DMS79 treated with DMSO at 0.1 percent for 48 hours (cell line): ENCODE measurements at places on chromosomes 6 and 20.

DNA sequence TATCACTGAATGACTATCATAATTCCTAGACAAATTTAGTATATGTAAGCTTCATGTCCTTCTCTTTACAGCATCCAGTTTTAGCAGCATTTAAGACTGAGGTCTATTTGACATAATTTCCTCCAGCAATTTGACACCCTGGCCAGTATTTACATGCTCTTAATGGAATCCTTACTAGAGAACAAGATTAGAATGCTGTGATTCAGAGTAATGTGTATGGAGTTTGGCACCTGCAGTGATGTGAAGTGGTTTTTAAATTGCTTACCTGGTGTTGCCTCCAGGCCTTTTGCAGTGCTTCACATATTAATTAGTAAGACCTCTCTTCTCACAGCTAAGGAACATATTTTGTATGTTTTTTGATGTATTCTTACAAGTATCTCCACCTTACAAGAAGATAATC is 9.8 kb downstream of the NKX2-4 start:
- peak; percentile 22 for DNase-seq

GRCh38 chr6:87684895-87685654 is 17.0 kb downstream of the AKIRIN2 start:
- no peak for DNase-seq

GRCh38 chr6:122392564-122393350 is 6.7 kb upstream of the HSF2 start:
- no peak for DNase-seq

DNA sequence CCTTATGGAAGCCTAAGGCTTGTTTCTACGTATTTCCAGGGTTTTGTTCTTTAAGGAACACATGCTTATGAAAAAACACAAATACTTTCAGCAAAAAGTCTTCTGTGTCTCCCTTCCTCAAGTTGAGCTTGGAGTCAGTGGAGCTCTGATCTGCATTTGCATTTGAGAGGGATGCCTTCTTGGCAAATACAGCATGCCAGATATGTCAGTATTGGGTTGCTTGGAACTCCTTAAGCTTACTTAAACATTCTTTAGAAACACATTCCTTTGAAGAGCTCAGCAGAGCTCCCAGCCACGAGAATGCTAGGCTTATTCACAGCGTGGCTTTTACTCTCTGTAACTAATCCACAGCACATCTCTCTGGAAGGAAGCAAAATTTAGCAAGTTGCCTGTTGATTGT is 68.3 kb downstream of the ANKRD6 start:
- DNase-seq, result peak; percentile 41

DNA sequence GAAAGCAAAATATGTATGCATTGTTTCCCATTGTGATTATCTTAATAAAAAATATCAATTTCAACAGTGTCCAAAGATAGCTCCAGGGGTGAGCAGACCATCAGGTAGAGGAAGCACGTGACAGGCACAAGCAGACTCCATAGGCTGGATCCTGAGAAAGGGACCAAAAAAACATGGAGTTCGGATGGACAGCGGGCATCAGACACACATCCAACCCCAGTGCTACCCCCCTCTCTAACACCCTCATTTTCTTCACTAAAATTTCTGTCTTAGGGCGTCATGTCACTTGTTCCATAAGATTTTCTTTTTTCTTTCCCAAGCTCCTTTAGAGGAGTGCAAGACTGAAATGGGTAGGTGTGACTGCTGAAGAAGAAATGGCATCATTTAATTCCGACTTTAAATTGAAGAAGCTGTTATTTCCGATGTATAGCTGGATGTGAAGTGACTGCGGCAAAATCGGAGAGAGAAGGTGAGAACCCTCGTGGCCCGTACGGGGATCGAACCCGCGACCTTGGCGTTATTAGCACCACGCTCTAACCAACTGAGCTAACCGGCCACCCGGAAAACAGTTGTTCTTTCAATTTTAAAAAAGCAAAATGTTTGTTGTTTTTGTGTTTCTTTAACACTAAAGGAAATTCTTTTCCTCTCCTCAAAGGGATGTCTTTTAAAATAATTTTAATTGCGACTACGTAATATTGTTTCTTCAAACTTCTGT is 10.3 kb upstream of the PRSS16 start:
- DNase-seq, result no peak

- DNase-seq, result peak; percentile 66
Measured at GRCh38 chr20:57748601-57749130, 38.9 kb upstream of the PMEPA1 start.

DNA sequence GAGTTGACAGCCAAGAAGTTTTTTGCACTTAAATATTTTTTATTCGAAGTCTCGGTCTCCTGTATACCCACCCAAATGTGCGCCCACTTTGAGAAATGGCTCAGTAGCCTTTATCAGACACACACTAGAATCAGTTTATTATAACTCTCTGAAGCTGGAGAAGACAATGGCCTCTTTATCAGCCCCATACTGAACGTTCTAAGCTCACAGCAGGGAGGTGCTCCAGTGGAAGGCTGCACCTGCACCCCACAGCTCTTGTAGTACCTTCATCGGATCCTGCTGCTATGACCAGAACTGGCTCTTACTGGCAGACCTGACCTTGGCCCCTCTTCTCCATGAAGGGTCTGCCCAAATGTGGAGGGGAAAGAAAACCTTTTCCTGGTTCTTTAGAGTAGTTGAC is 165.0 kb upstream of the SCGN start:
- peak; percentile 56 for DNase-seq

DNA sequence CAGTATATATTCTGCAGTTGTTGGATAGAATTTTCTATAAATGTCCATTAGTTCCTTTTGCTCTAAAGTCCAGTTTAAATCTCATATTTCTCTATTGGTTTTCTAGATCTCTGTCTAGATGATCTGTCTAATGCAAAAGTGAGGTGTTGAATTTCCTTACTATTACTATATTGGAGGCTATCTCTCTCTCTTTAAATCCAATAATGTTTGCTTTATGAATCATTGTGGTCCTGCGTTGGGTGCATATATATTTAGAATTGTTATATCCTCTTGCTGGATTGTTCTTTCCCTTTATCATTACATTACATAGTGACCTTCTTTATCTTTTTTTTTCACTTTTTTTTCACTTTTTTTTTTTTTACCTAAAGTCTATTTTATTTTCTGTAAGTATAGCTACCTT is 208.5 kb upstream of the ASCC3 start:
- no peak for DNase-seq

DNA sequence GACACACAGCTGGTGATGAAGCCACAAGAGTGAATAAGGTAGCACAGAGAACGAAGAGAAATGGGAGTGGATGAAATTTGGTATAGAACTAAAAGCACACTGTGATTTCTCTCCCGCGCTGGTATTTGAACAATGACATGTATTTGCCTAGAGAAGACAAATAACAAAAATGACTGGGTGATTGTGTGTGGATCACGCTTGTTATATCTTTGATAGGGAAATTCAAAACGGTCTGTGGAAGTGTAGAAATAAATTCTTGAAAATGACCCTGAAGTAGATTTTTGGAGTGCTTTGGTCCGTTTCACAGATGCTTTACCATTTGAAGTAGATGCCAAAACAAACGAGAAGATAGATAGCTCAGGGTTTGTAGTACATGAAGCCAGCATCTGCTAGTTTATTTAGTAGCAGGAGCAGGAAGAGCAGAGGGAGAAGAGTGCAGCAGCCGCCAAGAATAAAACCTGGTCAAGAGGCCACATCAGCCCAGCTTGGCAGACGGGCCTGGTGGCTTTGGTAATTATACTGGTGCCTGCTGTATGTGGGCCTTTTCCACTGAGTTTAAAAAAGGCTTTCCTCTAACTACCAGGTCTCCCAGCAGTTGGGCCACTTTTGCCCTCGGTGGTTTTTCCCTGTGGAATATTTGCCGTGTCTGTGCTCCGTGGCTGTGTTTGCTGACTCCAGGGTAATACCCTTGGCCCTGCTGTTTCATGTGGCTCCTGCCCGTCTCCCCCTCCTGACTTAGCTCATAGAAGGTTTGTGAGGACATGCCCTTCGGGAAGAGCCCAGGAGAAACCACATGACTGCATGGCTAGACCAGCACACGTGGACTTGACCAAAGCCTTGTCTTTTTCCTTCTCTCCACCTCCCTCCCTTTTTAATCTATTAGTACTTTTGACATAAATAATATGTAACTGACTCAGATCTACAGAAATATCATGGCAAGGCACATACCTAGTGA is 294.0 kb downstream of the SOX4 start:
- DNase-seq, result peak; percentile 61

GRCh38 chr6:658244-658643 is 1.3 kb upstream of the HUS1B start:
- no peak for DNase-seq

DNA sequence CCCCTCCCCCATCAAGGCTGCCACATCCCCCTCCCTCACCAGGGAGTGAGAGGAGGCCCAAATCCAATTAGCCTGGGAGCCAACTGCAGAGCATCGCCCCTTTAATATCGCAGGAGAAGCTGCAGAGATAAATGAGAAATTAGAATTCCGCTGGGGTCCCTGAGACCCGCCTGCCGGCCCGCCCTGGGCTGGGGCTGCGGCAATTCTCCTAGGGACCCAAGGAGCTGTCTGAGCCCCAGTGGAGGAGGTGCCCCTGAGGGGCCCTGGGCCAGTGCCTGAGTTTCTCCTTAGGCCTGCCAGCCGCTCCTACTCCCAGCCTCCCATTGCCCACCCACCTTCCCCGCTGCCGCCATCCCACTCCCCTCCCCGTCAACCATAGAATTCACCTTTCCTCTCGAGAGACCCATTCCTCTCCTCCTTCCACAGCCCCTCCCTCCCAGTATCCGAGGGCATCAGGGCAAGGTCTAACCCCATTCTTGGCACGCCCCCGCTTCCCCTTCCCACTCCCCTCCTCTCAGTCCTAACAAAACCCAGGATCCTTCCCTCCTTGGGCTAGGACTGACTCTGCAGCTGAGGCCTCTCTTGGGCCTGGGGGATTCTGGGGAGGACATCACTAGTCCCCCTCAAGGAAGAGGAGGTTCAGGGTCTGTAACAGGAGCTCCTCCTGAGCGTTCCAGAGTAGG is 20.0 kb upstream of the CDH22 start:
- DNase-seq, result no peak

- peak; percentile 45 for DNase-seq
Measured at GRCh38 chr20:4869290-4870193, 131.8 kb downstream of the SLC23A2 start.

DNA sequence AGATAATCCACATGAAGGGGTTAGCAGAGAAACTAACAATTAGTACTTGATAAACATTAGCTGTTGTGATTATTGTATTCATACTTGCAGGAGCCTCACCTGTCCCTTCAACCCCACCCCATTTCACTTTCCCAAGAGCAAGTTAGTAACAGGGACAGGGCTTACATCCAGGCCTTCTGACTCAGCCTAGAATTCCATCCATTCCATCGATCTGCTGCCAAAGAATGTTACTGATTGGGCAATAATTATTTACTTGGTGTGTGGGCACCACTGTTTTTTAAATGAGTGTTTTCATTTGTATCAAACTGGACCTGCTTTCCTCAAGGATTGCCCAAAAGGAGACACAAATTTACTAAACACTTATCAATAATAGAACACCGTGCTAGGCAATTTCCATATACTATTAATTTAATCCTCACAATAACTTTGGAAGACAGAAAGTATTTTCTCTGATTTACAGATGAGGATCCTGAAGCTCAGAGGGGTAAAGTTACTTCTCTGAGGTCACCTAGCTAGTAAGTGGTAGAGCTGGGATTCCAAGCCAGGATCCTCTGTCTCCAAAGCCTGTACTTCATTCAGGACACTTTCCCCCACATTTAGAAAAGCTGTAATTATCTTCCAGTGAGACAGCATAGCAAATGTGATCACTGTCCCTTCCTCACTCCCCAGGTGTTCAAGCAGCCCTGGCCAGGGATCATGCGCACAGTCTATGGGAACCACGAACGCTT is 32.8 kb downstream of the GSS start:
- no peak for DNase-seq

DNA sequence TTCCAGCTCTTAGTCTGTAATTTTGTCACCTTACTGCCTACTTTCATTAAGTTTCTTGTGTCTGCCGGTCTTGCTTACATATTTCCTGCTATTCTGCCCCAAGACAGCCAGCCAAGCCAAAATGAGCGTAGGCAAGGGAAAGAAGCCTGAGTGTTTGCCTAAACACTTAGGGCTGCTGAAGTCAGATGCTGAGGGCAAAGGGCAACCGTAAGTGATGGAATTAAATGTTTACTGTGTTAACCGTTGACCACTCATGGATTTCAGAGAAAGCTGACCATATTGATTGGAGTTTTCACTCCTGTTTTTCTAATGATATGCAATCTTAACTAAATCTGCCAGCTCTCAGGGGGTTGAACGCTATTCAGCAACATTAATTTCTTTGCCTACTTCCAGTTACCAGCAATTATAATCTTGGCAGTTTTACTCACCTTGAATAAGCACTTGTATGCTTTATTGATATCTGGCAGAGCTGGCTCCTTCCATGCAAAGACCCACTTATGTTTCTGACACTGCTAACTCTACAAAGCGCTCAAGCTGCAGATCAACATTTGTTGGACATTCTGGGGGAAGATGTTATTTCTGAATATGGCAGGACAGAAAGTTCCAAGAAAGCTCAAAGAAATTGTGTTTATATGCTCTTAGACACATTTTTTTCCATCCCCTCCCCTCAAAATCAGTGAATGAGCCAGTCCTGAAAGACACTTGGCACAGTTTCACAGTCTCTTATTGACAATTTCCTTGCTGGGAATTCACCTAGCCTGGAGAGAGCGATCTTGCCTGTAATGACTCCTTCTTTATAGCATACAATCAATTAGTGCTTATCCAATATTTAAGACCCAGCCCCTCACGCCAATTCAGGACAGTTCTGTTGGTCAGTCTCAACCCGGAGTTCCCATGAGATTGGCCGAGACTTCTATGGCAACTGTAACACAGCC is 183.8 kb downstream of the PLCB1 start:
- DNase-seq, result no peak

DNA sequence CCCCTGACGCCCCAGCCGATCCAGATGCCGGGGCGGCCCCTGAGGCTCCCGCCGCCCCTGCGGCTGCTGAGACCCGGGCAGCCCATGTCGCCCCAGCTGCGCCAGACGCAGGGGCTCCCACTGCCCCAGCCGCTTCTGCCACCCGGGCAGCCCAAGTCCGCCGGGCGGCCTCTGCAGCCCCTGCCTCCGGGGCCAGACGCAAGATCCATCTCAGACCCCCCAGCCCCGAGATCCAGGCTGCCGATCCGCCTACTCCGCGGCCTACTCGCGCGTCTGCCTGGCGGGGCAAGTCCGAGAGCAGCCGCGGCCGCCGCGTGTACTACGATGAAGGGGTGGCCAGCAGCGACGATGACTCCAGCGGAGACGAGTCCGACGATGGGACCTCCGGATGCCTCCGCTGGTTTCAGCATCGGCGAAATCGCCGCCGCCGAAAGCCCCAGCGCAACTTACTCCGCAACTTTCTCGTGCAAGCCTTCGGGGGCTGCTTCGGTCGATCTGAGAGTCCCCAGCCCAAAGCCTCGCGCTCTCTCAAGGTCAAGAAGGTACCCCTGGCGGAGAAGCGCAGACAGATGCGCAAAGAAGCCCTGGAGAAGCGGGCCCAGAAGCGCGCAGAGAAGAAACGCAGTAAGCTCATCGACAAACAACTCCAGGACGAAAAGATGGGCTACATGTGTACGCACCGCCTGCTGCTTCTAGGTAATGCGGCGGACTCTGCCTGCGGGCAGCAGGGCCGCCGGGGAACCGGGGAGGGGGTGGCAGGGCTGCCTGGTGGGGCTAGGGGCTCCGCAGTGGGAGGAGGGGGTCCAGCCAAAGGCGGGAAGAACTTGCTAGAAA is 2.3 kb downstream of the GNAS start:
- no peak for DNase-seq

- DNase-seq, result no peak
Measured at GRCh38 chr6:1498491-1499113, 109.2 kb downstream of the FOXF2 start.
